ENCODE measurements at places on chromosomes 6 and 20.

DNA sequence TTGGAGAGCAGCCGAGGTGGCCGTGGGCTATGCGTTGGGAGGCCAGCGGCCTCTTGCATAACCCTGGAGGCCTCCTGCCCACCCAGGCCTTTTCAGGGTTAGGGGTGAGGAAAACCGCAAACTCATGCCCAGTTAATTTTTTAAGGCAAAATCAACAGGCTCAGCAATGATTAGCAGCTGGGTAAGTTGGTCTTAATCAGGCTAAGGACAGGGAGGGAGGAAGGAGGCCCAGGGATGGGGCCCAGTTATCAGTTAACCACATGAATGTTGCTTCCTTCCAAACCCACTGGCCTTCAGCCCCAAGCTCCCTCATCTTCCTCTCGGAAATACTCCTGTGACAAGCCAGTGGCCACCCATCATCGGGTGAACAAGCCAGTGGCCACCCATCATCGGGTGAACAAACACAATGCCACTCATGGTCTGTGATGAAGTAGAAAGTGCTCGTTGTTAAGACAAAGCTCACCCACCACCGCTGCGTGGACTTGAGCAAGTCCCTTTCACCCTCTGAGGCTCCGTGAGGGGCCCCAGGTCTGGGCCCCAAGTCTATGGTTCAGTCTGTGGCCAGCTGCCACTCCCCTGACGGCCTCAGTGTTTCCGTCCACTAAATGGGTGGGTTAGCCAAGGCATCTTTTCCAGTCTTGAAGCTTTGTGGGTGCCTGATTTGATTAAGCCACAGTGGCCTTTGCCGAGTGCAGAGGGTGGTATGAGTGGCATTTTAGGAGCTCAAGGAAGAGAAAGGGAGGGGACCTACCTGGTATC lies 39.4 kb downstream of the HNF4A start:
- no peak for DNase-seq

DNA sequence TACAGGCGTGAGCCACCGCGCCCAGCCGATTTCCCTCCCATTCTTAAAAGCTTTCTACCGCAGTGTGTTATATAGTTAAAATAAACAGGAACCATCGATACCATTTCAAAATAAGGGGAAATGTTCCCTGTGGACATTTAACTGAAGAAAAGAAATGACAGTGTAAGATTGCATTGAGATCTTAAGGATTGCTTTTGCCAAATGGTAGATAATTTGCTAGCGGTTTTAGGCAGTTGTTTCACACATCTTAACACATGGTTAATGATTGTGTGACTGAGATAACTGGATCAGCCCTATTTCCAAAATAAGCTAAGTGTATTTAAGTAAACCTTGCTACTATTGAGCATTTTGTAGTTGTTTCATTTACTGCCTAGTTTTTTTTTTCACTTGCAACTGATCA lies 15.6 kb downstream of the STX16 start:
- no peak for DNase-seq

- no peak for DNase-seq
These were observed 20.2 kb downstream of the PIM1 start for GRCh38 chr6:37190159-37190535.

- no peak for DNase-seq
These were observed 273.8 kb downstream of the SAMD5 start for GRCh38 chr6:147782302-147782701.

DNA sequence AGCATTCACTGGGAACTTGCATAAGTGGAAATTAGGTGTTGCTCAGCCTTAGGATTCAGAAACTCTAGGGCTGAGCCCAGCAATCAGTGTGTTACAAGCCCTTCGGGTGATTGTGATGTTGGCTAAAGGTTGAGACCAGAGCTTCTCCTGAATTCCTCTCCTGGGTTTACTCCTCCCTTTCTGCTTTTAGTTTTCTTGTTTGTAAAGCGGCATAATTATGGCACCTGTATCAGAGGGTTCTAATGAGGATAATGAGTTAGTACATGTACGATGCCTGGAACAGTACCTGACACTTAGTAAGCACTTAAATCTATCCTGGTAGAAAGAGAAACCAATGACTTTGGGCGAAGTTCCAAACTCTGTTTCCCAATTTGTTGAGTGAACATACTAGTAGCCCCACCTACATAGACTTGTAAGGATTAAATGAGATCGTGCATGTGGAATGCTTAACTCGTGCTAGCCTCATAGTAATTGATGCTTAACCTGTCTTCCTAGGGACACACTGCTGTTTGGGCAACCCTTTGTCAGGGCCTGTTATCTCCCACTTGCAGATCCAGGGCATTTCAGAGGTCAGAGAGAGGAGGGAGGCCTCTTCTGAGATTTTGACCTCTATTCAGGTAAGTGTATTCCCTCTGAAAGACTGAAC lies 932 bp upstream of the EZR start:
- no peak for DNase-seq

DNA sequence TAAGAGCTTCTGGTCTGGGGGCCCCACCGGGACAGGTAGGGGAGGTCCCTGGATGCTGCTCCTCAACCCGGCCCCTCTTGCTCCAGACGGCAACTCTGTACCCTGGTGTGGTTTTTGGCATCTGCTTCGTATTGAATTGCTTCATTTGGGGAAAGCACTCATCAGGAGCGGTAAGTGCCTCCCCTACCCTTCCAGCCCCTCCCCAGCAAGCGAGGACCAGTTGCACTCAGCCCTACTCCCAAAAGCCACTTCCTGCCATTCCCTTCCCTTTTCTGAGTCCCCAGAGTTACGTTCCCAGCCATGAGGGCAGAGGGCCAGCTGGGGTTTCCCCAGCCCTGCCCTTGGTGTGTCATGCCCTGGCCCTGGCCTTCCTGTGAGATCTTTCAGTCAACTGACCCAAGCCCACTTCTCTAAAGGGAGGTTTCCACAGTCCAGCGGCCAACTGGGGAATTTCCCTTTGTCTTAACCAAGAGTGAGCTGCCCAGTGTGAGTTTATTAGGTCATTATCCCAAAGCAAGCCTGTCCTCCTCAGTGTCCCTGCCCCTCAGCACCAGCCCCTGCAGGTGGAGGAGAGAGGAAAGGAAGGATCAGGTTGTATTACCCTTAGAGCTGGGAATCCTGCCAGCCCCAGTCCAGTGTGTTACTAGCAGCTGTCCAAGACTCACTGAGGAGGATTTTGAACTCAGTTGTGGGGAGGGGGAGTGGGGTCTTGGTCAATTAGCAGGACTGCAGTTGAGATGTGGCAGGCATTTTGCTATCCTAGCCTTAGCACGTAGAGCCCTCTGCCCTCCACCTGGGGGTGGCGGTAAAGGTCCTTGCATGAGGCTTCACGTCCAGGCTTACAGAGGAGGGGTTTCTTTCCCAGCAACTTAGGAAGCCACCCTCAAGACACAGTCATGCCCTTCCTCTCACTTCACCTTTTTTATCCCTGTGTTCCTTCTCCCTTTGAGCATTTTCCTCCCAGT lies 45.8 kb downstream of the TM9SF4 start:
- peak; percentile 94 for DNase-seq

- no peak for DNase-seq
These were observed 107.2 kb upstream of the SIRPA start for GRCh38 chr20:1788044-1788443.
